Endothelial cell (in vitro differentiated cells): ENCODE measurements at places on chromosomes 3 and 15.

GRCh38 chr3:106810300-106810875 lies 566.9 kb upstream of the CCDC54 start:
- no peak for DNase-seq

- DNase-seq: no peak
Measured at GRCh38 chr3:112644453-112644852, 3.5 kb upstream of the CCDC80 start.

DNA sequence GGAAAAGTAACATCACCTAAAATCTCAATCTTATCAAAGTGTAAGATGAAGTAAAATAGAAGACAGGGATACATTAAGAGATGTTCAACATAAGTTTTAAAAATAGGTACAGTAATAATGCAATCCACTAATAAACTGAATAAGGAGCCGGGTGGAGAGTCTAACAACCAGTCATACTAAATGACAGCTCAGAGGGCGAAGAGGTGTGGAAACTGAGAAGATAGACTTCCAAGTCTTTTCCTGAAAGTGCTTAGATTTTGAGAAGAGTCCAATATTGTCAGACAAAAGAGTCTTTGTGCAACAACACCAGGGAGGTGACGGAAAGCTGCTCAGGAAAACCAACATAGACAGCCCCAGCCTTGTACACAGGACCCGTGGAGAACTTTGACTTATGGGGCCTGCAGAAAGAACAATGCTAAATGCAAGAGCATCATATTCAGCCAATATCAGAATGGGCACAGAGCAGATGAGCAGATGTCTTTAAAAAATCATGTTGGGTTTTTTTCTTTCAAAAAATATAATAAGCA lies 66.4 kb downstream of the MECOM start:
- no peak for DNase-seq

DNA sequence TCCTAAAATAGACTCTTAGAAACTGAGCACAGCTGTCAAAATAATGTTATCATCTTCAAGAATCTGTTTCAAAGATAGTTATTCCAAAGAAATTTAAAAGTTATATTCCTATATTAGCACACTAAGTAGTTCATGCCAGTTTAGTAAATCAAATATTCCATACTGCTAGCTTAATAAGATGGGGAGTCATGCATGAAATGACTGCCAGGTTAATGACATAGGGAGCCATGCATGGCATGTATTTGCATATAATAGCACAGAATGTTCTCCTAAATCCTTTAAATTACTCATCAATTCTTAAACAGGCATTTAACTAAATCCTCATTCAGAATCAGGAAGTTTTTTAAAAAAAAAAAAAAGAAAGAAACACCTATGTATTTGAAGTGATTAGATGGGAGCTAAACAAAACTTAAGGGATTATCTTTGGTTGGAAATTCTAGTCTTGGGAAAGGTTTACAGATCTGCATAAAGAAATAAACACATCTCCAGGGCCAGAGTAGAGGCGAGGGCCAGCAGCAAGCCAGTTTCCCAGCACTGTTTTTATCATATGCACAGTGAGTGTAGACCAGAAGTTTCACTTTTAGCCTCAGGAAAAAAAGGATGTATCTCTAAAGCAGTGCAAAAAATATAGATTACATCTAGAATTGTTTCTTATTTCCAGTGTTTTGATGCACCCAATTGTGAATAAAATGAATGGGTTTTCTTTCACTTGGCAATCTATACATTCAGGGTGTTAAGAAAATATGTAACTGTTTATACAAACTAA lies 366.4 kb upstream of the AGTR1 start:
- no peak for DNase-seq
